Activated naive CD8-positive, alpha-beta T cell treated with anti-CD3 and anti-CD28 coated beads, Interleukin-2, amount 10 ng/mL, durations not matched to agents 7 days and 5 days (primary cell): ENCODE measurements at places on chromosomes 4 and X.

DNA sequence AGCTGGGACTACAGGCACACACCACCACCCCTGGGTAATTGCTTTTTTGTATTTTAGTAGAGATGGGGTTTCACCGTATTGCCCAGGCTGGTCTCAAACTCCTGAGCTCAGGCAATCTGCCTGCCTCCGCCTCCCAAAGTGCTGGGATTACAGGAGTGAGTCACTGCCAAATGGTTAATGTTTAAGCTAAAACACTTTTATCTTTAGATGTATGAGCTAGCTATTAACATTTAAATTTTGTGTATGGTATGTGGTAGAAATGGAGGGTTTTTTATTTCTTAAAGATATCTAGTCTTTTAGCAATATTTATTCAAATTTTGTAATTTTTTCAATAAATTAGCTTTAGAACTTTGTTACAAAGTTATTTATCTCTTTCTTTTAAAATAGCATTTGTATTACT is 1659.8 kb upstream of the ADGRL3 start:
- no peak for DNase-seq

DNA sequence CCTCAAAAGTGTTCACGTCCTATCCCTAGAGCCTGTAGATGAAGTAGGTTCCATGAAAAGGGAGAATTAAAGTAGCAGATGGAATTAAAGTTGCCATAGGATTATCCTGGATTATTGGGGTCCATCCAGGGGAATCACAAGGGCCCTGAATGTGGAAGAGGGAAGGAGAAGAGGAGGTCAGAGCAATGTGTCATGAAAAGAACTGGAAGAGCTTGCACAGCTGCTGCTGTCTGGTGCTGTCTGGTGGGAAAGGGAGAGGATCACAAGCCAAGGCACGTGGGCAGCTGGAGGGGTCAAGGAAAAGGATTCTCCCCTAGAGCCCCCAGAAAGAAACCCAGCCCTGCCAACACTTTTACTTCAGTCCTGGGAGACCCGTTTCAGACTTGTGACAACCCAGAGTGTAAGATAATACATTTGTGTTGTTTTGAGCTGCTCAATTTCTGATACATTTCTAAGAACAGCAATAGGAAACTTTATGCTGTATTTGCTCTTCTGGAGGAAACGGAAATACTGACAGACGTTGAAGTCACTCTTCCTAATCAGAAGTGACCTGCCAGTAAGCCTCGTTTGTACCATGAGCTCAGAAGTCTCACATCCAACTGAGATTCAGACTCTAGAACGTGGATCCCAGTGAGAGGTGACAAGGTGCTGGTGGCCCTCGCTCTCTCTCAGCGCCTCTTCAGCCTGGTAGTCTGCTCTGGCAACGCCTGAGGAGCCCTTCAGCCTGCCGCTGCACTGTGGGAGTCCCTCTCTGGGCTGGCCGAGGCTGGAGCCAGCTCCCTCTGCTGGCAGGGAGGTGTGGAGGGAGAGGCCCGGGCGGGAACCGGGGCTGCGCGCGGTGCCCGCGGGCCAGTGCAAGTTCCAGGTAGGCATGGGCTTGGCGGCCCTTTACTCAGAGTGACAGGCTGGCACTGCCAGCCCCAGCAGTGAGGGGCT is 34.7 kb upstream of the ENPP6 start:
- DNase-seq, result no peak

GRCh38 chr4:54255881-54256280 is 26.8 kb downstream of the PDGFRA start:
- no peak for DNase-seq

GRCh38 chrX:105706041-105706440 is 116.3 kb upstream of the NRK start:
- DNase-seq, result no peak
